Pulmonary artery endothelial cell (primary cell): ENCODE measurements at places on chromosomes 12 and 14. TPM values are rescaled to one million over a fixed set of nuclear protein-coding genes. Genes with fewer than 3 reads are reported as not detected.
A peak's percentile ranks its signal among the peaks of the same experiment; 100 is the strongest.

- no peak for DNase-seq
These were observed 151.1 kb downstream of the CALM1 start for GRCh38 chr14:90547968-90548367.

DNA sequence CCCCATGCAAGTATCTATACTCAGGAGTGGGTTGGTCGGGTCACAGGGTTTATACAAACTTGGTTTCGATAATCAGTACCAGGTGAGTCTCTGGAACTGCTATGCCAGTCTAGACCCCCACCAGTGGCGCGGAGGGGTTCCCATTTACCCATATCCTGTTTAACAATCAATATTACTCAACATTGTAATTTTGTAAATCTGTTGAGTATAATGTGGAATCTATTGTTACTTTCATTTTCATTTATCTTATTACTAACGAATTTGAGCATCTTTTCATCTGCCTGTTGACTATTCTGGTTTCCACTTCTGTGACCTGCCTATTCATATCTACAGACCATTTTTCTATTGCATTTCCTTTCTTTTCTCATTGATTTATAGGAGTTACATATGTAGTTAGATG, 275.2 kb upstream of the CRY1 start:
- DNase-seq, result no peak

DNA sequence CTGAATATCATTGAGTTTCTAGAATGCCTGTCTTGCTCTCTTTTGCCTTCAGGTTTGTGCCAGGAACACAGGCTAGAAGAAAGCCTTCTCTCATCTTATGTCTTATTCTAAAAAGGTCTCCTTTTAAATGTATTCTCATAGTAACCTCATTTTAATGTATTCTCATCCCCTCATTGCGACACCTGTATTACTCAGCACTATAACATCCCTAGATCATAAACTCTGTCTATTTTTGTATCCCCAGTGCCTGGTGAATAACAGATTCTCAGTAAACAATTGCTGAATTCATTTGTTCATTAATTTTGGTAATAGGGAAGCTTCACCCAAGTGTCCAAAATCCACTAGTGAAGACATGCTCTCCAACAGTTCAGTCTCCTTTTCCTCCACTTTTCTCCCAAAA, 8.8 kb upstream of the LRRK2 start:
- DNase-seq, result no peak

DNA sequence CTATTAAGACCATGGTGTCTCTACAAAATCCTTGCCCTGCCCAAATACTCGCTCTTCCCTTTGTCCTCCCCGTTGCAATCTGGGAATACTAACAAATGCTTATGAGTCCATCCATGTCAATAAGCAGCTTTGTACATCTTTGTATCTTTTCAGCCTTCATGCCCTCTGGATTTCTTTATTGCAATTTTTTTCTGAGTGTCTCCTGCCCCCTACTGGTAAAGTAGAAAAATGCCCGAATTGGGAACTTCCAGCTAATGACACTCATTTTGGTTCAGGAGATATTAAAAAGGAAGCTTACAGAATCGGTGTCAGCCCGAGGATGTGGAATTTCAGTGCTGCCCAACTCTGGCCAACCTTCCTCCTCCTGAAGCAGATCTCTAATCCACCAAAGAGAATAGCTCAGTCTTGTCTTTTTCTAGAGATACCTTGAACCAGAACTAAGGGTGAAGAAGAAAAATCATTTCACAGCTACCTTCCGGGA, 46.0 kb downstream of the SH2B3 start:
- DNase-seq, result no peak

DNA sequence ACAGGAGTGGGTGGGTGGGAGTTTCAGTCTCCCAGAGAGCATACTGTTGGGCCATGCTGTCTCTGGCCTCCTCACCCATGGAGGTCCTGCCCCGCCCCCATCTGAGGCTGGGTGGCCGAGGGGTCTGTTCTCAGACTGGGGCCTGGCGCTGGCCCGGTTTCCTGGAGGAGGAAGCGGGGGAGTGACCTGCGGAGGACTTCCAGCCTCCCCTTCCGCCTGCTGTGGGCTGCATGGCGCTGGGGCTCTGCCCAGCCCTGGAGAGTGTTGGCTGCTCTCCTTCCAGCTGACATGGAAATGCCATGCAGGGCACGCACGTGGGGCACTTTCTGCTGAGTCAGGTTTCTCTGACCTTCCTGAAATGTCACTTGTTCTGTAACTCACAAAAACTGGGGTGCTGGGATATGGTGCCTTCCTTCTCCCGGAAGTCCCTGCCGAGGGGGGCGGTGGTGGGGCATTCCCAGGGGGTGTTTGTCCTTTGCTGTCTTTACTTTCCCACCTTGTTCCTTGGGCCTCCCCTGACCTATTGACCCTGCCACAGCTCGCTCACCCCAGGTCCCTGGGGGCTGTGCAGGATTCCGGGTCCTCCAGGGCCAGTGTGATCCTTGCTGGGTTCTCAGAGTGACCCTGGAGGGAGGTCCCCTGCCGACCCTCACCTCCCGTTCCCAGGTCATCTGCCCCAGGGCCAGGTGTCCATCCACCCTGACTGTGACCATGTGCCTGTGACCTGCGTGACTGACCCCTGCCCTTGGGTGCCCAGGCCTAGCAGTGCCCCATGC, 23.6 kb downstream of the PACS2 start:
- no peak for DNase-seq

The ST8SIA1 gene
- total RNA-seq, result 0.07 and 0.11 TPM in 2 replicates

The MGST1 gene
- total RNA-seq, result 32.8 and 62.1 TPM in 2 replicates

GRCh38 chr12:55142669-55143565, 16.7 kb downstream of the OR9K2 start:
- DNase-seq, result peak; percentile 7

- DNase-seq, result no peak
These were observed 17.1 kb upstream of the KRT77 start for GRCh38 chr12:52720365-52720886.

- DNase-seq, result no peak
These were observed 447.3 kb downstream of the NELL2 start for GRCh38 chr12:44428825-44429224.
